ENCODE measurements at places on chromosomes 3 and 15. TPM values are rescaled to one million over a fixed set of nuclear protein-coding genes. Genes with fewer than 3 reads are reported as not detected.

LEKR1 gene
- 0.63 TPM for total RNA-seq

ZBED2 gene
- total RNA-seq = 0.20 TPM

PRICKLE2 gene
- 2.5 TPM for total RNA-seq

RBMS3 gene
- total RNA-seq = 0.90 TPM

Measured in A549 treated with Hydrocortisone at 1 μM for 4 hours (cell line).